ENCODE measurements at places on chromosomes 12 and 14.
A peak's percentile ranks its signal among the peaks of the same experiment; 100 is the strongest.

- no peaks in the 10 kb centered on the region for H3K4me1 ChIP-seq
- H3K4me3 ChIP-seq, result no peak overlapping the region
- H3K36me3 ChIP-seq, result no peaks in the 10 kb centered on the region
- H3K27me3 ChIP-seq, result no peaks in the 10 kb centered on the region
Measured at GRCh38 chr14:62071039-62071438, 308.8 kb downstream of the SNAPC1 start.

DNA sequence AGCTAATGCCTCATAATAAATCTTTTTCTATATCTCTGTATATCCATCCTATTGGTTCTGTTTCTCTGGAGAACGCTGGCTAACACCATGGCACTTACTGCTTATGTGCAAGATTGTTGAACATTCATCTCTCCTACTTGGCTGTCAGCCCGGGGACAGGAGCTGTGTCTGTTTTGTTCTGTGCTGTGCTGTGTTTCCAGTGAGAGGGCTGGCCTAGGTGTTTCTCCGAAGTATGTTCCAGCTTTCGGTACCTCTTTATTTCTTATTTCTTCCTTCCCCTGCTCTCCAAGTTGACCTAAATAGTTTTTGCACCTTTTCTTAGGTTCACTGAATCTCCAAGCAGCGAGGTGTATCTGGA lies 18.8 kb upstream of the NR4A1 start:
- peak overlapping the region; percentile 63 for H3K4me3 ChIP-seq
- DNase-seq, result no peak
- H3K27me3 ChIP-seq, result no peaks in the 10 kb centered on the region
- H3K4me1 ChIP-seq, result peaks cover 8% of the 10 kb centered on the region

DNA sequence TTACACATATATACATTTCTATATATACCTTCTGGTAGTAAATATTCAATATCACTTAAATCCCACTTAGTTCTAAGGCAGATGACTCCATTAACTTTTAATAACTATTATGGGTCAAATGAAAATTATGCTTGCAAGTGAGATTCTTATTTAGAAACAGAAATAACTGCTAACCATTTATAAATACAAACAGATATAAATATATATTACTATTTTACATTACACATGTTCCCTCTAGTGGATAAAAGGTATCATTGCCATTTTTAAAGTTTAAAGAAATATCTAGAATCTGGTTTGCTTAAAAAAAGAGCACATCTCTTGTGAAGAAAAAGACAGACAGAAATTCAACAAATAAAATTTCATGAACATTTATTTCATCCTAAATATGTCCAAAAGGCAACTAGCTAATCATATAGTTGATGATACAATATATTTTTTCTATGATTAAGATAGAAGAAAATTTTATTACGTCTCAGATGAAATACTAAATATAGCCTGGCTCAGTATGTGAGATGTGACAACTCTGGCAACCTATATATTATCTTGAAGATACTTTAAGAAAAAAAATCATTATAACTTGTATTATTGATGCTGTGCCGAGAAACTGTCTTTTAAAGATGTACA lies 11.7 kb upstream of the RAD51AP1 start:
- H3K27me3 ChIP-seq, result no peaks in the 10 kb centered on the region
- no peak overlapping the region for H3K4me3 ChIP-seq
- no peak for DNase-seq

GRCh38 chr12:69108037-69108436 lies 131.3 kb upstream of the CPSF6 start:
- no peak overlapping the region for H3K27ac ChIP-seq
- no peaks in the 10 kb centered on the region for H3K36me3 ChIP-seq
- DNase-seq, result no peak
- H3K4me3 ChIP-seq, result no peak overlapping the region
- no peaks in the 10 kb centered on the region for H3K27me3 ChIP-seq

GRCh38 chr12:90102957-90103652 lies 394.5 kb upstream of the ATP2B1 start:
- no peaks in the 10 kb centered on the region for H3K27me3 ChIP-seq
- H3K4me3 ChIP-seq, result no peak overlapping the region
- DNase-seq, result no peak

GRCh38 chr14:64123241-64123822 lies 170.8 kb downstream of the ESR2 start:
- no peaks in the 10 kb centered on the region for H3K27me3 ChIP-seq
- no peak overlapping the region for H3K27ac ChIP-seq
- H3K4me3 ChIP-seq, result no peak overlapping the region
- H3K4me1 ChIP-seq, result no peaks in the 10 kb centered on the region
- peaks cover 19% of the 10 kb centered on the region for H3K36me3 ChIP-seq
- no peak for DNase-seq

GRCh38 chr12:123807670-123808069 lies 45.6 kb downstream of the DNAH10 start:
- H3K36me3 ChIP-seq, result no peaks in the 10 kb centered on the region
- no peaks in the 10 kb centered on the region for H3K4me1 ChIP-seq
- H3K4me3 ChIP-seq, result no peak overlapping the region

DNA sequence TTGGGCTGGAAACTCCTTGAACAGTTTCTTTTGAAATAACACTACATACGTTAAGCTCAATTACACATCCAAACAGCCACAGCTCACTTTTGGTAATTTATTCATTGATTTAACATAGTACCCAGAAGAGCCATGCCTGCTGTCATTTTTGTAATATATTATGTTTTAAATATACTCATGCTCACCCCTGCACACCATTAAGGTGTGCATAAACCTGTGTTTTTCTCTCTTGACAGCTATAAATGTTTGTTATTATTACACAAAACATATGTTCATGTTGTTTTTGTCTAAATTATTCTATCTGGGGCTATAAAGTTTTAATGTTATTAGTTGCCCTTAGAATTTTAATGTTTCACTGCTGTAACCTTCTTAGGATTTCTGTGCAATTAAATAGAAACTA lies 296.1 kb downstream of the AKAP6 start:
- no peaks in the 10 kb centered on the region for H3K36me3 ChIP-seq
- no peak overlapping the region for H3K4me3 ChIP-seq
- no peak for DNase-seq

DNA sequence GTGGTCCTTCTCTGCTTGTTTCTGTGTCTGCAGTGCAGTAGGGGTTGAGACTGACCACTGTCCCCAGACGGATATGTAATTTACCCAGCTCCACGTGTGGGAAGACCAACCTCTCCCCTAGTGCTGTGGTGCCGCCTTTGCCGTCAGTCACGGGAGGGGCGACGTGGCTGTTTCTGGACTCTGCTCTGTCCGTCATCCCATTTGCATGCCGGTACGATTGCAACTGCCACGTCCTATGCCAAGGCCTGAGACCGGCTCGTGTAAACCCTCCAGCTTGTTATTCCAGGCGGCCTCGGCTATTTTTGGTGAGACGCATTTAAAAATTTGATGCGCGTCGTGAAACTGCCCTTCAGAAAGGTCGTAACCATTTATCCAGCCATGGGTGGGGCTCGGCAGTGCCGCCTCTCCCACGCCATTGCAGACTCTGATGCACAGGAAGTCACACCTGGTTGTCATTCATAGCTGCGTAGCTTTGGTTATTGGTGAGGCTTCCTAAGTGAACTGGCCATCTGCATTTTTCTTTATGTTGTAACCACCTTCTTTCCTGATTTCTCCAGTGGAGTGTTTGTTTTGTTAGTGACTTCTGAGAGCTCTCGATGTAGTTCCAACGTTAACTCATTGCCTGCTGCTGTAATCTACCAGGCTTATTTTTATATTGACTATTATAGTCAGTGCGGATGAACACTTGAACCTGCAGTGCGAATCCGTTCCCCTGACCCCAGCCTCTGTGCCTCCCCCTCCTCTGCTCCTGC lies 75.1 kb downstream of the ADGRD1 start:
- H3K4me1 ChIP-seq, result no peaks in the 10 kb centered on the region
- no peak overlapping the region for H3K4me3 ChIP-seq
- DNase-seq, result no peak
- H3K36me3 ChIP-seq, result no peaks in the 10 kb centered on the region
- no peak overlapping the region for H3K27ac ChIP-seq

DNA sequence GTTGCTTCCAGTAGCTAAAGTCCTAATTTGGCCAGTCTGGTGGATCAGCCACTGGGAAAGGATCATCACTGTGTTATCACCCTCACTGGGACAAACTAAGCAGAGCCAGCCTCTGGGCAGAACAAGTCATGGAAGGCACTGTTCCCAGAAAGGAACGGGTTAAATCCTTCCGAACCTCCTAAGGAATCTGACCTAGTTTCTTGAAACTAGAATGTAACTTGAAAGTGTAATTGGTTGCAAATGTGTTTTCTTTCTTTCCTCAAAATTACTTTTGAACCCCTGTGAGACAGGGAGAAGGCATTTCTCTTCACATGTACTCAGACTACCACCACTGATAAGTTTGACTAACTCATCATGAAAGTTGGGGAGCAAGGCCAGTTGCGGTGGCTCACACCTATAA lies 18.7 kb upstream of the KICS2 start:
- no peak overlapping the region for H3K27ac ChIP-seq
- no peaks in the 10 kb centered on the region for H3K36me3 ChIP-seq
- no peaks in the 10 kb centered on the region for H3K4me1 ChIP-seq

GRCh38 chr12:7058850-7059395 lies 1.6 kb upstream of the C1S start:
- H3K27ac ChIP-seq, result no peak overlapping the region
- no peaks in the 10 kb centered on the region for H3K27me3 ChIP-seq
- no peak overlapping the region for H3K4me3 ChIP-seq
- H3K36me3 ChIP-seq, result peaks cover under 1% of the 10 kb centered on the region

DNA sequence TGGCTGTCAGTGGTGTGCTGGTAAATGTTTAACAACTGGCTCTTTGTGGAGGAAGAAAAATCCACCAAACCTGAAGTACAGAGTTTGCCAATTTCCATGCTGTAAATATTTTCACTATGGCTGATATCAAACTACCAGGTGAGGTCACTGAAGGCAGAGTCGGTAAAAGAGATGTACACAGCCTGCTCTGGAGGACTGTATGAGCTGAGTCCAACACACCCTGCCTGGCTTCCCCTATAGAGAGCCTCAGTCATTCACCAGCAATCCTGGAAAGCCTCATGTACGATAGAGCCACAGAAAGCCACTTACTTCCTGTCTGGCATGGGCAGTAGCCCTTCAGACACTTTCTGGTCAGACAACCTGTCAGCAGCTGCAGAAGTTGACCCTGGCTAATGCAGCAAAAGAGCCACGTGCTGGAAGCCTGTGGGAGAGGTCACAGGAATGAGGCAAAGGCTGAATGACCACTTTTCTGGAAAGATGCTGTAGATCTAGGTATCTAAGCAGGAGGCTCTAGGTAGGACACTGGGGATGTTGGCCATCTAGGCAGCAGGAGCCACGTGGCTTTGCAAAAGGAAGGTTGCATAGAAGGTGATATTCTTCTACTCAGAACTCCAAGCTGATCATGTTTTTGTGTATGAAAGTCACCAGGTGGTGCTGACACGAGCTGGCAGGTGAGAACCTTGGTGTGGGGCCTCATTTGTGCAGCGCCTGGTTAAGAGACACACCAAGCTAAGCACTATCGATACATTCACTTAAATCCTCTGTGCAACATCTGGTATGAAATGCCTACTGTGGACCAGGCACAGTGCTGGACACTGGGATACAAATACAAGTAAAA lies 553.9 kb downstream of the VRK1 start:
- H3K27me3 ChIP-seq, result no peaks in the 10 kb centered on the region
- no peak overlapping the region for H3K4me3 ChIP-seq
- no peaks in the 10 kb centered on the region for H3K4me1 ChIP-seq
- no peak for DNase-seq

DNA sequence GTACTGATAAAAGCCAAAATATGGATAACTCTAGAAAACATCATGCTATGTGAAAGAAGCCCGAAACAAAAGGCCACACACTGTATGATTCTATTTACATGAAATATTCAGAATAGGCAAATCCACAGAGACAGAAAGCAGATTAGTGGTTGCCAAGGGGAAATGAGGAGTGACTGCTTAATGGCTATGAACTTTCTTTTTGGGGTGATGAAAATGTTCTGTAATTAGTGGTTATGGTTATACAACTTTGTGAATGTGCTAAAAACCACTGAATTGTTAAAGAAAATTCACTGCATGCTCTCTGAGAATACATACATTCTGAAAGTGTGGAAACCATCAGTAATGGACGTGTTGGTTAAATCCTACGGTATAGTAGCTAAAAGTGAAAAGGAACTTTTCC lies 39.9 kb upstream of the STON2 start:
- no peaks in the 10 kb centered on the region for H3K36me3 ChIP-seq
- no peak for DNase-seq
- no peak overlapping the region for H3K4me3 ChIP-seq
- no peak overlapping the region for H3K27ac ChIP-seq

GRCh38 chr12:88924162-88924561 lies 343.9 kb upstream of the KITLG start:
- peaks cover 46% of the 10 kb centered on the region for H3K27me3 ChIP-seq
- H3K36me3 ChIP-seq, result no peaks in the 10 kb centered on the region
- no peak overlapping the region for H3K4me3 ChIP-seq
- no peak overlapping the region for H3K27ac ChIP-seq

GRCh38 chr12:12398026-12398859 lies 41.4 kb downstream of the BORCS5 start:
- DNase-seq, result no peak
- no peak overlapping the region for H3K4me3 ChIP-seq
- H3K27ac ChIP-seq, result peak overlapping the region; percentile 84
- H3K27me3 ChIP-seq, result no peaks in the 10 kb centered on the region

DNA sequence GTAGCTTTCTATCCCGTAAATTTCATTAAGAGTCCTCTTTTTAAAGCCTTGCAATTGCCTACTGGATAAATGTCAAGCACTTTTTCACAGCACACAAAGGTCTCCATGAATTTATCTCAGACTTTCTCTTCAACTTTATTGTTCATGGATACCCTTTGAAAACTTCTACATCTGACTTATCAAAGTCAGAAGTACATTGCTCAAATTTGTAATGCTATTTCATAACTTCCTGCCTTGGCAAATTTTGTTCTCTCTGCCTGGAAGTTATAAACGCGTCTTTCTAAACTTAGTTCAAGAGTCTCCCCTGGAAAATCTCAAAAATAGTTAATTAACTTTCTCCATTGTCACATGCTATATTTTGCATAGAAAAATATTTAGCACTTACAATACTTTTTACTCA lies 55.9 kb upstream of the RERGL start:
- no peaks in the 10 kb centered on the region for H3K27me3 ChIP-seq
- no peak overlapping the region for H3K27ac ChIP-seq
- H3K36me3 ChIP-seq, result no peaks in the 10 kb centered on the region
- H3K4me1 ChIP-seq, result no peaks in the 10 kb centered on the region
- DNase-seq, result no peak

DNA sequence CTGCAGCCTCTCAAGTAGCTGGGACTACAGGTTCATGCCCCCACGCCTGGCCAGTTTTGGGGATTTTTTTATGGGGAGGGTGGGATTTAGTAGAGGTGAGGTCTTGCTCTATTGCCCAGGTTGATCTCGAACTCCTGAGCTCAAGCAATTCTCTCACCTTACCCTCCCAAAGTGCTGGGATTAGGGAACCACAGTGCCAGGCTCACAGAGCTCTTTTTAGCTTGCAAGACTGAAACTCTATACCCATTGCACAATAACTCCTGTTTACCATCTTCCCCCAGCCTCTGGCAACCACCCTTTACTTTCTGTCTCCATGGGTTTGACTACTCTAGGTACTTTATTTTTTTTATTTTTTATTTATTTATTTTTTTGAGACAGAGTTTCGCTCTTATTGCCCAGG lies 25.7 kb upstream of the CDK17 start:
- no peaks in the 10 kb centered on the region for H3K4me1 ChIP-seq
- DNase-seq, result no peak
- no peaks in the 10 kb centered on the region for H3K36me3 ChIP-seq
- H3K27me3 ChIP-seq, result no peaks in the 10 kb centered on the region
